ENCODE measurements at places on chromosomes 7 and 10.

GRCh38 chr10:50625649-50626132 is 1.9 kb upstream of the SGMS1 start:
- DNase-seq = no peak

GRCh38 chr10:124254490-124254889 is 161.1 kb upstream of the CHST15 start:
- no peak for DNase-seq

DNA sequence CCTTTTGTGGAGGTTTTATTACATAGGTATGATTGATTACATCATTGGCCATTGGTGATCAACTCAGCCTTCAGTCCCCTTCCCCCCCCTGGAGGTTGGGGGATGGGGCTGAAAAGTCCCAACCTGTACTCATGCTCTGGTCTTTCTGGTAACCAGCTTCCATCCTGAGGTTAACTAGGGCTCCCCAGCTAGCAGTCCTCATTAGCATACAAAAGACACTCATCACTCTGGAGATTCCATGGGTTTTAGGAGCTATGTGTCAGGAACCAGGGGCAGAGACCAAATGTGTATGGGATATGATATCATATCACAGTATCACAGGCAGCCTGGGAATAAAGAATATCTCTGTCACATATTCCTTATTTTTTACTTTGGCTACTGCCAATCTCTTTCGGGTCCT is 13.6 kb downstream of the CCSER2 start:
- no peak for DNase-seq

GRCh38 chr7:135856356-135857144 is 107.9 kb upstream of the FAM180A start:
- no peak for DNase-seq

DNA sequence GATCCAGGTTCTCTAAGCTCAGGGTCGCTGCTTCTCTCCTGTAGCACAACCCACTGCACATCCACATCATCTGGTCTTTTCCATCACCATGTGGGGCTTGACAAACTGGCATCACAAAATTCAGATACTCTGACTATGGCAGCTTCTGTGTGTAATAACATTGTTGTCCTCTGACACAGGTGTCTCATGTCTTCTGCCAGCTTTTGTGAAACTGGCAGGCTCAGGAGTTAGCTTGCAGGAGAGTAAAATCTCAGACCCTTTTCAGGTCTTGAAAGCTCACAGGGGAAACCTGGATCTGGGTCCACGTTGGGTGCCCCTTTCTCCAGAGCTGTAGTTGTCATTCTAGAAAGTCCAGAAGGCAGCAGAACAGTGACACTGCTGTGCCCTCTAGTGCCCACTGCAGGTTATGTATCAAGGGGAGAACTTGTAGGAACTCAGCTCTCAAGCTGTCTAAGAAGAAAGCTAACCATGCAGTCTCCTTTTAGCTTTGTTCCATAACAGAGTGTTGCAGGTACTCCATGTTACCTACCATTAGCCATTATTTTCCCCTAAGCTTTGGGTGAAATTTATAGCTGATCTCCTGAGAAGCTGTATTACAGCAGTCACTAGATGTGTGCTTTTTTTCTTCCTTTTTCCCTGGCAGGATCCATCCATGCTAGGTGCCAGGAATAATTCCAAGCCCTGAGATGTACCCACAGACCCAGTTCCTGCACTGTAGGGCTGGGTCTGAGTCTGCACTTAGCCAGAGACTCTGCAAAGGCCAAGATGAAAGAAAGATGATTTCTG is 102.7 kb downstream of the ZNF248 start:
- no peak for DNase-seq

DNA sequence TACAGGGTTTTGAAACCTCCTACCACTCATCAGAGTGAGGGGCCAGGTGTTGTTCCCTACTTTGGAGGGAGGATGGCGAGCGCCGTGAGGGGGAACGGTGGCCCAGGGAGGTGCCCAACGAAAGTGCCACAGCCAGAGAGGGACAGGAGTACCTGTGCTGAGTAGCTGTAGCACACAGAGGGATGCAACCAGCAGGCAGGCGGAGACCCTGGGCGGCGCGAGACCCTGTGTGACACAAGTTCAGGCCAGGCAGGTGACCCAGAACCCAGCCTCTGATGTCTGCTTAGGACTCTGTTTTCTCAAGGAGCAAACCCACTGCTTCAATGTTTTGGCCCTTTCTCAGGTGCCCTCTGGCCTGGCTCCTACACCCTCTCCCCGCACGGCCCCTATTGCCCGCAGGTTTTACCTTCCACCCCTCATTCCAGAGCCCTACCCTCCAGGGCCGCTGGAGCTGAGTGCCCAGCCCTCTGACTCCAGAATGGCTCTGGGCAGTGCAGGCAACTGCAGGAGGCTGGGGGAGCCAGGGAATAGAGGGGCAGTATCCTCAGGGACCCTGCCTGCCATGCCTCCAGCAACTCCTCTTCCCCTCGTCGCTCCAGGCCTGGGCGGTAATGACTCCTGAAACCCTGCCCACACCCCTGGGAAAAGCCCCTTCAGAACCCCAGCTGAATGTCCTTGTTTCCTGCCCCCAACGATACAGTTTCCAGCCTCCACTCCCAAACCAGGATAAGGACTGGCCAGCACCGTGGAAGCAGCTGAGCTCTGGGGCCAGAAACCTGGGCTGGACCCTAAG is 164.1 kb upstream of the RHEB start:
- no peak for DNase-seq

DNA sequence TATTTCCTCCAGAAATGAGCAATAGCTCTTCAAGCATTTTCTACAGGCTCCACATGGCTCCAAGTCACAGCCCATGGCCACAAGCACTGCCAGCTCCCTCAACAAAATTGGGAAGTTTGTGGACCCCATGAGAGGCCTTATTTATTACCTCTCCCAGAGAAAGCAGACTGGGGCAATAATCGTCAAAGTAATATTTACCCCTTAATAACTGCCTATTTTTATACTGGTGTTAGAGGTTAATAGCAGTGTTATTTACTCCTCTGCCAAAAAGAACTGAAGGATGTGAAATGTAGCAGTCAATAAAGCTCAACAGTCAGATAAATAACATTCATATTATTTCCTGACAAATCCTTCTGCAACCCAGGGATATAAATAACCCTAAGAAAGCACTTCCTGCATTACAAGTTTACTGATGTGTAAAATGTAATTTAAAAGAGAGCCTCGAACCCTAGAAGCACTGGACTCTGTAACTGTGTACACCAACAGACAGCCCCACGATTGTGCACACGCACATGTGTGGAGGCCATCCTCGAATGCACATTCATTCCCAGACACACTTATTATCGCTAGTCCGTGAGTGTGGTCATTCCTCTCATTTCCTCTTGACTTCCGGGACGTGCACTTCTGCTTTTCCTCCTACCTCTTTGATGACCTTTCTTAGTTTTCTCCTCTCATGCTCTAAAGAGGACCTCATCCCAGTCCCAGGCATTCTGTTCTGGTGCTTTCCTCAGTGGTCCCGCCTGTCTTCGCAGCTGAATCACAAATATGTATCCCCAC is 157.4 kb downstream of the EVX1 start:
- DNase-seq = no peak

GRCh38 chr10:33248638-33249037 is 85.8 kb downstream of the NRP1 start:
- DNase-seq = no peak

DNA sequence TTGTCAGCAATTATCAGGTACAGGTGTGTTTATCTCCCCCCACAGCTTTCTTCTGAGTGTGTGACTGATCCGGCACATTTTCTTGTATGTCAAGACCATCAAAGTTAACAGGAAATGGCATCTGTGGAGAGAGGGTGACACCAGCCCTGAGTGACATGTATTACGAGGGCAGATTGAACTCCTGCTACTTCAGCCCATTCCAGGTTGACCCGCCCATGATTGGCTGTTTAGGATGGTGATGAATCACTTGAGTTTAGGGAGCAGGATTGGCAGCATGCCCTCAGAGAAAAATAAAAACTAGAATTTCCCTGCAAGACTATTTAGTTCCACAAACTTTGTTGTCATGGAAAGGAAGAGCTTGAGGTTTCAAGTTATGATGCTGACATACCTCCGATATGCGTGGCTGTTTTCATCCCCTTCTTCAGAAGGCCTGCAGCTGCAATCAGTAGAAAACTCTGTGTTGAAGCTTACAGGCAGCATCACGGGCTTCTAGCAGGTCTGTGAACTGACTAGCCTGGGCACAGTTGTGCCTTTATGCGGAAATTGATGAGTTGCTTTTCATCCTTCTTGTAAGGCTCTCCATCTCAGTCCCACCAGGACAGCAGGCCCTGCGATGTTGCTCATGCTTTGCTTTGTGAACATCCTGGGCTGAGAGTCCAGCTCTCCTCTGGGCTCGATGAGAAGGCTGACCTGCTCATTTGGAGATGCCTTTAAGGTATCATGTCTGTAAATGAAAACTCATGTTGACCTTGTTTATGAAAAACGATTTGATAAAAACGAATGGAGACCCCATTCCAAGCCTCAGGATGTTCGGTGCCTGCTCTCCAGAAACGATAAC is 8.0 kb upstream of the CELF2 start:
- no peak for DNase-seq

GRCh38 chr10:70880077-70880534 is 8.3 kb downstream of the PCBD1 start:
- no peak for DNase-seq

DNA sequence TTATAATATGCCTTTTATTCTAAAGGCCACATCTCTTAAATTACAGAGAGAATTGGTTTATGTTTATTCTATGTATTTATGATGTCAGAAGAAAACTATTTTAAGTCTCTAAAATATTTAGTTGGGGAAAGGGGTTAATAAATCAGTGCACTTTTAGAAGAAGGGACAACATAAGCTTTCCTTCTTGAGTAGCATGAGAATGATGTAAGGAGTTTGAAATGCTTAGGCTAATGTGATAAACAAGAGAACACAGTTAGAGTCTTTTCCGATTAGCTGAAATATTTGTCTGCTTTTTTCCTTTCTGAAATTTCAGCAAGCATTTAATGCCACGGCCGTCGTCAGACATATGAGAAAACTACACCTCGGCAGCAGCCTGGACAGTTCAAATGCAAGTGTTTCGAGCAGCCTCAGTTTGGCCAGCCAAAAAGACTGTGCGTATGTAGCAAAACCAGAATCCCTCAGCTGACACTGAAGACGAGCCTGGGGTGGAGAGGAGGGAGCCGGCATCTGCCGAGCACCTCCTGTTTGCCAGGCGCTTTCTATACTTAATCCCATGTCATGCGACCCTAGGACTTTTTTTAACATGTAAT is 176.2 kb downstream of the CCDC3 start:
- DNase-seq = no peak

- no peak for DNase-seq
Measured at GRCh38 chr10:3045471-3046209, 21.7 kb upstream of the PFKP start.

- no peak for DNase-seq
Measured at GRCh38 chr7:82080254-82080927, 310.5 kb upstream of the HGF start.

DNA sequence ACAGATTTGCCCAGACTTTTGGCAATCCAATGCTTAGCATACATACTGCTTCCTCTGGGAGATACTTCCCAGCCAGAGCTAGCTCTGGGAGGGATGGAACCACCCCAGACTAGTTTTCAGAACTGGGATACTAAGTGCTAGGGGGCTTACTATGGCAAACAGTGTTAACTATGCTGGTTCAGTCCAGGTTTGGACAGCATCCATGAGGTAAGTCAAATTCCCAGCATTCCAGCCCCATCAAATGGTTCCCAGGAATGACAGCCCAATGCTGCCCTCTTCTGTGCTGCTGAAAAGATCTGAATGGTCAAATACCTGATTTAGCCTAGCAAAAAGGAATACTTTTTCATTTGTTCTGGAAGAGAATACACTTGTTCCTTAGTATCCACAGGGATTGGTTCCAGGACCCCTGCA is 141.7 kb upstream of the CCDC6 start:
- DNase-seq = no peak

DNA sequence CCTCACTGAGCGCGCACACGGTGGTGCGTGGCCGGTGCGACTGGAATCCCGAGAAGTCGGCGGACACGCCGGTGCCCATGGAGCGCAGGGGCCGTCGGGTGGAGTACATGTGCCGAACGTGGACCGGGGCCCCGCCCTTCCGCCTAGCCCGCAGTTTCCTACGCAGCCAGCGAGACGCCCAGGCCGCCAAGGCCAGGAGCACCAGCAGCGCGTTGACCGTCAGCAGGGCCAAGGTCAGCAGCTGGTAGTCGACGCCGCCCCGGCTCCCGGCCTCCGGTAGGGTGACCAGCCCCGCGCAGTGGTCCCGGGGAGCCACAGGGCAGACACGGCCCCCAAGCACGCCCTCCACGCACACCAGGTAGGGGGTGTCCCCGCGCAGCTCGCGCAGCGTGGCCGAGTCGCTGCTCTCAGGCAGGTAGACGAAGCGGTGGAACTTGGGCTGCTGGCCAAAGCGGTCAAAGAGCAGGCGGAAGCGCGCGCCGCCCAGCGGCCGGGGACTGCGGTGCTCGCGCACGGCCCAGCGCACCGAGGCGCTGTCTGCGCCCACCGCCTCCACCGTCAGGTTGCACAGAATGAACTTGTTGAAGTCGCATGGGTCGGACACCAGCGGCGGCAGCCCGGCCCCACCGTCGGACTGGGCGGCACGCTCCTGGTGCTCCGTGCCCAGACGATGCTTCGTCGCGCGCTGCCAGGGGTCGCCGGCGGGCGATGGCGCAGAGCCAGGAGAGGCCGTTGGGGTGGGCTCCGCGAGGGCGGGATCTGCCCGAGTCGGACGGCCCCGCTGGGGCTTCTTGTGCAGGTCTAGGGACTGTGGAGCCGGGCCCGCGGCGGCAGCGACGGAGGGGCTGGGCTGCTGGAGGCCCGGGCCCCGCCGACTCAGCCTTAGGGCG is 2.2 kb downstream of the TRIL start:
- no peak for DNase-seq

DNA sequence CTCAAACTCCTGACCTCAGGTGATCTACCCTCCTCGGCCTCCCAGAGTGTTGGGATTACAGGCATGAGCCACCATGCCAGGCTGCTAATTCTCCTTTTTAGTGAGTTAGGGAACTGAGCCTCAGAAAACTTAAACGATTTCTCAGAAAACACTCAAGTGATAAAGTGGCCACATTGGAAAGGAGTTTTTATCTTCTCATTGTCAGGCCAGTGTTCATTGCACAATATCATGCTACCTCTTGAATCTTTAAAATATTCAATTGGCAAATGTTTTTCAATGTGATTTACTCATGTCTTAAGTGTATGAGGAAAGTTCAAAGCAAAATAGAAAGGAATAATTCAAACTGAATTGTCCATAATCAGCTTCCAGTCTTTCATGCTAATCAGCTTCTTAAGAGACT is 80.7 kb downstream of the ITGB8 start:
- no peak for DNase-seq

All from brain pericyte (primary cell).